Ecto neural progenitor cell (in vitro differentiated cells): ENCODE measurements at places on chromosomes 7 and 10.

- peak; percentile 59 for DNase-seq
Observed at GRCh38 chr7:149692557-149692982, 80.8 kb downstream of the ZNF467 start.

- DNase-seq = no peak
Observed at GRCh38 chr7:37713613-37714012, 30.0 kb downstream of the GPR141 start.

- no peak for DNase-seq
Observed at GRCh38 chr7:131117439-131117838, 210.2 kb upstream of the MKLN1 start.

DNA sequence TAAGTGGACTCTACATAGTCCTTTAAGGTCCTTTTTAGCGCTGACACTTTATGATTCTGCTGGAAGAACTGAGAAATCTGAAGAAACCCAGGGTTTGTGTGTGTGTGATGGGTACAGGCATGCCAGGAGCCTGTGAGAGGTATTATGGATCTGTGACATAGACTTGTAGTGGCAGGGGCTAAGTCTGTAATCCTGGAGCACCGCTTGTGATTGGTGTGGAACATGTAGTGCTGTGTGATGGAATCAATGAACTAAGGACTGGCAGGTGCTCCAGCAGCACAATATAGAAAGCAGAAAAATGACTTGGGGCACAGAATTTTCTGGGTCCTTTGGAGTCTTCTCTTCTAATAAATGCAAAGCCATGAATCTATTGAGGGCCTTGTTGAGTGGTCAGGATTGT lies 163.9 kb downstream of the ST7 start:
- no peak for DNase-seq
